Upper lobe of right lung (tissue), 1 donor: ENCODE measurements at places on chromosomes 16 and 17. TPM values are rescaled to one million over a fixed set of nuclear protein-coding genes. Genes with fewer than 3 reads are reported as not detected.

DNA sequence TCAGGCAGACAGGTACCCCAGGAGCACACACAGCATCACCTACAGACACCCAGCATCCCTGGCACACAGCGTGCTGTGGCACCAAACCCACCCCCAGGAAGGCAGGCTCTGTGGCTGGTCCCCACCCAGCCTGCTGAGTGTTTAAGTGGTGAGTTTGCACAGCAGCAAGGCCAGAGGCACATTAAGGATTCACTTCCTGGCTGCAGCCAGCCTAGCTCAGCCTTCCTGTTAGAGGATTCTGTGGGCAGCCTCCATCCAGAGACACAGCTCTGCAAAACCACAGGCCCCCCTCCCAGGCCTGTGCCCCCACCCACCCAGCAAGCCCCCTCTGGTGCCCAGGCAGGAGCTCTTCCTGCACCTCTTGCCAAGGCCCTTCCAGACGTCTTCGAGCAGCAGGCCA, 36.1 kb upstream of the PHB1 start:
- no peak for DNase-seq
- no peak overlapping the region for H3K27ac ChIP-seq
- H3K36me3 ChIP-seq: no peaks in the 10 kb centered on the region
- no peaks in the 10 kb centered on the region for H3K4me1 ChIP-seq

GRCh38 chr16:72815348-72816318, 232.3 kb downstream of the ZFHX3 start:
- no peaks in the 10 kb centered on the region for H3K27me3 ChIP-seq
- no peak for DNase-seq
- no peak overlapping the region for H3K4me3 ChIP-seq
- peaks cover 11% of the 10 kb centered on the region for H3K36me3 ChIP-seq
- H3K27ac ChIP-seq: no peak overlapping the region

THUMPD1 gene
- 40.7 TPM for total RNA-seq

AATK gene
- 72.5 TPM for total RNA-seq

DNA sequence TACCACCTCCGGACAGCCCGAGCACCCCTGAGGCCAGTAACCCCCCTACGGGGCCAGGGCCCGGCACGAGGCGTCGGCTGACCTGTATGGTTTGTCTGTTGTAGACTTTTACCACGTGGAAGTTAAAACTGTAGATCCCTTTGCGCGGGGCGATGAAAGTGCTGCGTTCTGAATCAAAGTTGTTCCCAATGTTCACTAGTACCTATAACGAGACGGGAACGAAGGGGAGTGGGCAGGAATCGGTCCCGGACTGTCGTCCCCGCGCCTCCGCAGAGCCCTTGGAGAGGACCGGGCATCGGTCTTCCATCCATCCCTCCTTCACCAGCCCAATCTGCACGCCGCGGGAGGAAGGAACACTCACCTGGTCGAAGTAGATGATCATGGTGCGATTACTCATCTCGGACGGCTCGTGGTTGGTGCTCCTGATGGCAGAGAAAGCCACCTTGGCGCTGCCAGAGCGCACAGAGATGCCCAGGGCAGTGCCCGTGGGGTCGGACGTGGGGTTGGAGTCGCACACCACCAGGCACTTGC, 732 bp downstream of the CBLN1 start:
- no peak overlapping the region for H3K27ac ChIP-seq
- peaks cover 93% of the 10 kb centered on the region for H3K27me3 ChIP-seq
- H3K36me3 ChIP-seq: no peaks in the 10 kb centered on the region
- DNase-seq: no peak
- no peak overlapping the region for H3K4me3 ChIP-seq

DNA sequence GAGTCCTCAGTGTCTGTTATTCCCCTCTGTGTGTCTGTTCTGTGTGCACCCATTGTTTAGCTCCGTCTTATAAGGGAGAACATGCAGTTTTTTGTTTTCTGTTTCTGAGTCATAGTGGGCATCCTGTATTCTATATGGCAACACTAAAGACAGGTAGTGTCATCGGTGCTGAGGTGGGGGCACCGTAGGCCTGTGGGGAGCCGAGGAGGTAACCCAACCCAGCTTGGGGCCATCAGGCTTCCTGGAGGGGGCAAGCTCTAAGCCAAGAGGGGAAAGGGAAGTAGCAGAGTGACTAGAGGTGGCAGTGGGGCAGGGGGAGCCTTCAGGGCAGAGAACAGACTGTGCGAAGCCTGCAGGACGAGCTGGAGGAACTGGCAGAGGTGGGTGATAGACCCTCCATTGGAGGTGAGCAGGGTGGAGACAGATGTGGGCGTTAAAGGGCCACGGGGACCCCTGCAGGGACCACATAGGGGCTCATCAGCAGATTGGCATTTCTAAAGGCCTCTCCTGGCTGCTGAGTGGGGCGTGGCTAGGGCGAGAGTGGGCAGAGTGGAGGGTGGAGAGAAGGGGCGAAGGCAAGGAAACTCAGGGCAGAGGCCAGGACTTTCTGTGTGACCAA, 36.5 kb downstream of the CPNE2 start:
- no peaks in the 10 kb centered on the region for H3K27me3 ChIP-seq
- H3K4me1 ChIP-seq: no peaks in the 10 kb centered on the region
- H3K4me3 ChIP-seq: no peak overlapping the region
- DNase-seq: no peak
- H3K36me3 ChIP-seq: peaks cover 8% of the 10 kb centered on the region

GRCh38 chr16:50666658-50667496, 14.2 kb downstream of the SNX20 start:
- H3K27me3 ChIP-seq: no peaks in the 10 kb centered on the region
- peaks cover 8% of the 10 kb centered on the region for H3K4me1 ChIP-seq
- H3K36me3 ChIP-seq: no peaks in the 10 kb centered on the region
- DNase-seq: no peak
- peak overlapping the region; percentile 10 for H3K4me3 ChIP-seq
- H3K27ac ChIP-seq: peak overlapping the region; percentile 68

GRCh38 chr17:11331547-11332513, 90.8 kb downstream of the SHISA6 start:
- no peaks in the 10 kb centered on the region for H3K27me3 ChIP-seq
- DNase-seq: no peak
- H3K4me3 ChIP-seq: no peak overlapping the region
- no peak overlapping the region for H3K27ac ChIP-seq
- H3K4me1 ChIP-seq: no peaks in the 10 kb centered on the region
- no peaks in the 10 kb centered on the region for H3K36me3 ChIP-seq

DNA sequence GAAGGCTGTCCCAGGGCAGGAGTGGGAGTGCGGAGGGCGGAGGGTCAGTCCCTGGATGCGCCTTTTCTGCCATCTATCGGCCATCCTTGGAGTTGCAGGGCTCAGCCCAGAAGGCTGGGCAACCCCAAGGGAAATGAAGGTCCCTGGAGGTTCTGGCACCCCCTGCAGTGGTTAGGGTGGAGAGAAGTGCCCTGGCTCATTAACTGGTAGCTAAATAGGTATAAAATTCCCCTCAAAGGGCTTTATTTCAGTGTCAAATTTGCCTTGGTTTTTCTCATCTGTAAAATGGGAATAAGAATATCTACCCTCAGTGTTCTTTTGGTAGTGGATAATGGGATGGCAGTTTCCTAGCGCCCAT, 22.4 kb downstream of the C17orf75 start:
- DNase-seq: peak; percentile 87
- peaks cover 8% of the 10 kb centered on the region for H3K4me1 ChIP-seq
- no peak overlapping the region for H3K27ac ChIP-seq
- H3K36me3 ChIP-seq: no peaks in the 10 kb centered on the region
- no peaks in the 10 kb centered on the region for H3K27me3 ChIP-seq

DNA sequence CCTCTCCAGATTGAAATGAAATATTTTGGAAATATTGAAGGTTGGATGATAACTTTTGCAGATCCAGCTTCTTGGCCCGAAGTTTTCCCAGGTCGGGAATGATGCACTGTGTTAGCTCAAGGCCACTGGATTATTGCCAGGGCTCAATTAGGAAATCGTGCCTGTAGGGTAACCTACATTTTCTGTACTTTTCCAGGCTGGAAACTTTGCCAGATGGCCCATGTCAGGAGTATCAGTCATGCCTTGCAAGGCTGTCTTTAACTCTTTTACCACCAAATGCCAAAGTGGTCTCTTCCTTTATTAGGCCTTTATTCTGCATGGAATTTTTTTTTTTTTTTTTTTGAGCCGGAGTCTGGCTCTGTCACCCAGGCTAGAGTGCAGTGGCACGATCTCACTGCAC, 8.9 kb upstream of the SEC14L1 start:
- H3K4me3 ChIP-seq: no peak overlapping the region
- DNase-seq: no peak
- no peak overlapping the region for H3K27ac ChIP-seq
- H3K36me3 ChIP-seq: no peaks in the 10 kb centered on the region
- no peaks in the 10 kb centered on the region for H3K27me3 ChIP-seq

PIRT gene
- not detected for total RNA-seq

GRCh38 chr16:69373019-69373418, 12.8 kb downstream of the TERF2 start:
- H3K4me1 ChIP-seq: no peaks in the 10 kb centered on the region
- no peaks in the 10 kb centered on the region for H3K27me3 ChIP-seq
- no peak overlapping the region for H3K27ac ChIP-seq
- no peak for DNase-seq
- no peak overlapping the region for H3K4me3 ChIP-seq

DNA sequence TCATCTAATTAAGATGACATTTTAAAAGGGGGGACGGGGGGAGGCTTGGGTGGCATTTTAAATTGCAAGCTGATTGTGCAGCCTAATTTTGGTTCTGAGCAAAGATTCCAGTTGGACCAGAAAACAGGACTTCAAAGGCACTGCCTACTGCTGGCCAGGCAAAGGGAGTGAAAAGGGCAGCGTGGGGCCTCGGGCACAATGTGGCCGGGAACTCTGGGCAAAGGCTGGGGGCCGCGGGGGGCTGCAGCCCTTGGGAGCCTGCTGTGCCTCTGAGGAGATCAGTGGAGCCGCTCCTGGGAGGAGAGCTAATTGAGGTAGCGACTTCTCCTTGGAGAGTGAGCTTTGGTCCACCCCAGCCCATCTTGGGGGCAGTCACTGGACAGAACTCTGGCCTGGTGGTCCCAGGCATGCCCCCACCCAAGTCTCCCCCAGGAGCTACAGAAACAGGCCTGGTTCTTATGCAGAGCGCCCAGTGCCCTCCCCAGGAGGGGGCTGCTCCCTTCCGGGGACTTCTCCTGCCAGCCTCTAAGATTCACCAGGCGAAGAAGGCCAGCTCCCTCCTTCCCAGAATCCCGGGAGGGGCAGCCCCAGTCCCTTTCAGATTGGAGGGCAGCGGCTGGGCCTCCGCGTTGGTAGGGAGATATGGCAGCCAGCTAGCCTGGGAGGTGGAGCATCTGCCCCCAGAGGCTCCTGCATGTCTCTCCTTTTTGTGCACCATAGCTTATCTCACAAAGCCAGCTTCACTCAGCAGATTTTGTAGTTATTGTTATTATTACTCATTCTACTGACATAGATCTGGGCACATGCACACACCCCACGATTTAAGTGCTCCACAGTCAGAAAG, 115.6 kb downstream of the GNAO1 start:
- H3K4me1 ChIP-seq: no peaks in the 10 kb centered on the region
- H3K27me3 ChIP-seq: no peaks in the 10 kb centered on the region
- DNase-seq: no peak
- no peak overlapping the region for H3K4me3 ChIP-seq
- H3K36me3 ChIP-seq: no peaks in the 10 kb centered on the region

- H3K36me3 ChIP-seq: no peaks in the 10 kb centered on the region
- peak; percentile 48 for DNase-seq
- H3K27ac ChIP-seq: no peak overlapping the region
- no peak overlapping the region for H3K4me3 ChIP-seq
Measured at GRCh38 chr16:50466170-50466569, 82.0 kb upstream of the NKD1 start.

- peaks cover 26% of the 10 kb centered on the region for H3K4me1 ChIP-seq
- no peaks in the 10 kb centered on the region for H3K27me3 ChIP-seq
- peak; percentile 91 for DNase-seq
- H3K36me3 ChIP-seq: no peaks in the 10 kb centered on the region
Measured at GRCh38 chr17:1197781-1198490, 18.2 kb upstream of the ABR start.

SMIM36 gene
- not detected for total RNA-seq

TNFRSF13B gene
- total RNA-seq: not detected

- H3K4me3 ChIP-seq: no peak overlapping the region
- no peaks in the 10 kb centered on the region for H3K36me3 ChIP-seq
- H3K27me3 ChIP-seq: no peaks in the 10 kb centered on the region
- no peaks in the 10 kb centered on the region for H3K4me1 ChIP-seq
- no peak for DNase-seq
- no peak overlapping the region for H3K27ac ChIP-seq
Measured at GRCh38 chr17:39939588-39940419, 12.3 kb downstream of the LRRC3C start.

MYH2 gene
- 1.0 TPM for total RNA-seq

GRCh38 chr17:63445954-63446752, at the start of gene CYB561:
TSS of gene CYB561 (minus strand) at chr17:63446306. CDS start at chr17:63437547, 8,759 bp downstream.
- DNase-seq: peak; percentile 94
- no peaks in the 10 kb centered on the region for H3K36me3 ChIP-seq
- H3K4me3 ChIP-seq: peak within 1 kb of the TSS; percentile 81
- peaks cover 26% of the 10 kb centered on the region for H3K4me1 ChIP-seq
- no peaks in the 10 kb centered on the region for H3K27me3 ChIP-seq

DNA sequence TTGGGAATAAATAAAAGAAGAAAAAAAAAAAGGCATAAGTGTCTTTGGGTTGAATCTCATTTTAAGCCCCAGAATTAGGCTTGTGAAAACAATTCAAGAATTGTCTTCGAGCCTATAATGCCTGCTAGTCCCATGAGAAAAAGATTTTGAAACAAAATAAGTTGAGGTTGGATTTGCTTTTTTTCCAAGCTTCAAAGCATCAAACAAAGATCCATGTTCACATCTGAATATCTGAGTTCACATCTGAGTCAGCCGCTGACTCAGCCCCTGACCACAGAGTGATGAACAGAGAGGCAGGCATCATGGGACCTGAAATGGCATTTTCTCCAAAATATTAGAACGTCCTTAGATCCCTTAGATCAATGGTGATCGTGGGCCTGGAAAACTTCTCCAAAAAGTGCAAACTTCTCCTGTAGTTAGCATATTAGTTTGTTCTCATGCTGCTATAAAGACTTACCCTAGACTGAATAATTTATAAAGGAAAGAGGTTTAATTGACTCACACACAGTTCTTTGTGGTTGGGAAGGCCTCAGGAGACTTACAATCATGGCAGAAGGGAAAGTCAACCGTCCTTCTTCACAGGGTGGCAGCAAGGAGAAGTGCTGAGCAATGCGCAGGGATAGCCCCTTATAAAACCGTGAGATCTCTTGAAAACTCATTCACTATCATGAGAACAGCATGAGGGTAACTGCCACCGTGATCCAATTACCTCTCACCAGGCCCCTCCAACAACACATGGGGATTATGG, 294.6 kb upstream of the HSBP1 start:
- H3K36me3 ChIP-seq: no peaks in the 10 kb centered on the region
- H3K27me3 ChIP-seq: no peaks in the 10 kb centered on the region
- H3K4me3 ChIP-seq: no peak overlapping the region
- H3K27ac ChIP-seq: no peak overlapping the region
- no peaks in the 10 kb centered on the region for H3K4me1 ChIP-seq

DNA sequence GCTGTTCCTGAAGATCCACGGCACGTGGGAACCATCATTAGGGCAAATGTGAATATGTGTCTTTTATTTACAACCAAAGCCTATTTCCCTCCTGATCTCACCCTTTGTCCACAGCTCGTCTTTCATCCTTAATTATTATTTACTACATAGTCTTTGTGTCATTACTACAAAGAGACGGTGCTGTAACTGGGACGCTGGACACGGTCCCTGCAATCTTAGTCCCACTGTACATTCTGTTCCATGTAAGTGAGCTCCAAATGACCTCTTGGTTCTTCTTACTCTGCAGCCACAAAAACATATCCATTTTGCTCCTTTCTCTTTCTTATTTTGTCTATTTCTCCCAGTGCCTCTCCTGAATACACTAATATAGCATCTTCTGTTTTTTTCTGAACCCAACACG, 12.7 kb upstream of the KRT23 start:
- H3K36me3 ChIP-seq: no peaks in the 10 kb centered on the region
- H3K27ac ChIP-seq: no peak overlapping the region
- no peaks in the 10 kb centered on the region for H3K4me1 ChIP-seq
- no peak for DNase-seq
- H3K4me3 ChIP-seq: no peak overlapping the region
